ENCODE measurements at places on chromosomes 7 and 10.

DNA sequence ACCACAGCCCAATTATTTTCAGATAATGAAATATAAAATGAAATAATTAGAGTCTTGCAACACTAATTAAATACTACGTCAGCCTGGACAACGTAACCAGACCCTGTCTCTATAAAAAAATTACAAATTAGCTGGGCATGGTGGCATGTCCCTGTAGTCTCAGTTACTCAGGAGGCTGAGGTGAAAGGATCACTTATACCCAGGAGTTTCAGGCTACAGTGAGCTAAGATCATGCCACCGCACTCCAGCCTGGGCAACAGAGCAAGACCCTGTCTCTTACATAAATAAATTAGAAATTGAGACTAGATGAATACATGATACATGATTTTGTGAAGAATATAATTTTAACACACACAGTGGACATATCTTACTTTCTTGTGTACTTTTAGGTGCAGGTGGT, 18.4 kb downstream of the TIAL1 start:
- DNase-seq = no peak

DNA sequence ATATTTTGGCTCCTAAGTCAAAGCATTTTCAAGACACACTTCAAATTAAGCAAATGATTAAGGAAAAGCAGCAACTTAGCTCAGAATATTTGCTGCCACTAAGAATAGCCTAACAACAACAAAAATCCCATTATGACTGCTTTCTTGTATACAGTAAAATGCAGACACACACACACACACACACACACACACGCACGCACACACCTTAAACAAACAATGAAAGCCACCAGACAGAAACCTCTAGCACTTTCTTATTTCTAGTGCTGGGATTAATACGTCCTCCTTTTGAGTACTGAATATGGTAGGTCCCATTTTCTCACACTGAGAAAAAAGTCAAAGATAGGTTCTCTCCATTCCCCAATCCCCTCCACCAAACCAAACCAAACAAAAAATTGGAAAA, 23.4 kb upstream of the FEZF1 start:
- no peak for DNase-seq

DNA sequence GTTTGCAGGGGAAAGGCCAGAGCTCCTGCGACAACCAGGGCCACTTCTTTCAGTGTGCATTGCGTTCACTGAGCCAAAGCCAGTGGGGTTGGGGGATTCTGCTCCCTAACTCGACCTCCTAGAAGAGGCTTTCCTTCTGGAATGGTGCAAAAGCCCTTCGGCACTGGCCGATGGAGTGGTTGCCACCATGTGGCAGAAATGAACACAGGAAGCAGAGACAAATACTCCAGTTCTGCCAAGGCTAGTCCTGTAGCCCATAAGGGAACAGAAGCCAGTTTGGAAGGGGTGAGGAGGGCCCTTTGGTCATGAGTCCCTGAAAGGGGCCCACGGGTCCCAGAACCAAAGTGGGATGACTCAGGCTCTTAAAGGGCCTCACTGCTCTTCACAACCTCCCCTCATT, 29.7 kb upstream of the ACSL5 start:
- DNase-seq = no peak

- DNase-seq = no peak
Measured at GRCh38 chr7:66720561-66720960, 20.0 kb upstream of the RABGEF1 start.

DNA sequence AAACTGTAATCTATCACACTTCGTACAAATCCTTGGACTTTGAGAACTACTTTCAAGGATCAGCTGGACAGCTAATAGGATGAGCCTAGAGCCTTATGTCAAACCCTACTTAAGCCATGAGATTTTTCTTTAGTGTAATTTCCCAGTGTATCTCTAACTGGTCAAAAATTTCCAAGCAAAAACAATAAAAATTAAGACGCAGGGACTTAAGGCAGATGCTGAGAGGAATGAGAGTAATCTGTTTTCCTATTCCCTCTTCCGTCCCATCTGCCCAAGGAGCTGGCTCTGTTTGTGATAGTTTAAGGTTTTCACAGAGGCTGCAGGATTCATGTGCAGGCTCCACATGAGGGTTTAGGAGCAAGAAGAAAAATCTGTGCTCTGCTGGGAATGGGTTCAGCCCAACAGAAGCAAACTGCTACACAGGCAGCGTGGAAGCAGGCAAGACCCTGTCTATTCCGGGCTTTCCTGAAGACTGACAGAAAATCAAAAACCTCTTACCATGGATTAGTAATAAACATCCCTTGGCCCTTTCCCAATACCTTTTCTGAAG, 62.2 kb downstream of the ARMH3 start:
- no peak for DNase-seq

DNA sequence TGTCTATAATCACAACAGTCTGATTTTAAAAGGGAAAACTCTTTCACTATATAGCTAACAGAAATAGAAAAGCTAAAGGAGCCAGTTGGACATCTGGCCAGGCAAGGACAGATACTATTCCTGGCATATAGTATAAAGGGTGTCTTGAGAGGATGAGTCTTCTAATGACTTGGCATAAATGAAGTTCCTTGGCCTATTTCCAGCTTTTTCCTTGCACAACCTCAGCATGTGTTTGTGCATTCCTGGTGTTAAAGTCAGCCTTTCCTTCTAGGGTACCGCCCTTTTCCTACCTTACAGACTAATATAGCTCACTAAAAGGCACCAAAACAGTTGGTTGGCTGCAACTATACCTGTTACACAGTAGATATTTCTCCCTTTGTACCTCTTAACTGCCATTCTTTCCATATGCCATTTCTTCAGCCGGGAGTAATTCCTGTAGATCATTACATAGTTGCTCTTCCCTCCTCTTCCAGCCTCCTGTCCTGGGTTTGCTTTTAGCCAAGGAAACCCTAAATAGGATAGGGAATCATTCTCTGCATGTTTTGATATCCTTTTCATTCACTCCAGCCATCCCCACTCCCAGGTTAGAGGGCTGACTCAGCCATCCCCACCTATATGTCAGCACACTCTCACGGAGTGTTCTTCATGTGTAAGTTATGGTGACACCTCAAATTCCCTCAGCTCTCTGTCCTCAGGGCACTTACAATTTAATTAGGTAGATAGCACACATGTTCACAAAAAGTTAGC, 102.1 kb upstream of the MDFIC start:
- DNase-seq = peak; percentile 93

DNA sequence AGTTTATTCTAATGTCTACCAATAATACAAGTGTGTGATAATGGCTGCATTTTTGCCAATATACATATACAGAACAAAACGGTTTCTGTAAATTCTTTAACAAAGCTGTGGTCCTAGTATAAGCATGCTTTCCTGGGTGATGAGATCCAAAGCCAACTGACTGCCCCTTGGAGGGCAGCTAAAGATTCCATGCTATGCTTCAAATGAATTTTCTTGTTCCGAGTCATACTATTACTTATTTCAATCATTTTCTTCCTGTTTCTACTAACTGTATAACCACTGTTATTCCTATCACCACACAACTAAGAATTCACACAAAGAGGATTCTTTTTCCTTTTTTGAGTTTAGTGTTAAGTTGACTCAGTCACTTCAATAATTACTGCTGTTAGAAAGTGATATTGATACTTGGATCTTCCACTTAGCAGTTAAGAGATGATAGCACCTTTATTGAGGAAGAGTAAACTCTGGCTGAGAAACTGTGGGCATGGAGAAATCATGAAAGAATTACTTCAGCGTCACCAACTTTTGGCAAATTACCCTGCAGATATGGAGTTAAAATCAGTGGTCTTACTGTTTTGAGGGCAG, 197.5 kb downstream of the ARL4A start:
- DNase-seq = peak; percentile 12

GRCh38 chr10:117075064-117075463, 63.0 kb downstream of the VAX1 start:
- DNase-seq = no peak

- DNase-seq = no peak
Measured at GRCh38 chr7:11261470-11261869, 287.8 kb downstream of the PHF14 start.

DNA sequence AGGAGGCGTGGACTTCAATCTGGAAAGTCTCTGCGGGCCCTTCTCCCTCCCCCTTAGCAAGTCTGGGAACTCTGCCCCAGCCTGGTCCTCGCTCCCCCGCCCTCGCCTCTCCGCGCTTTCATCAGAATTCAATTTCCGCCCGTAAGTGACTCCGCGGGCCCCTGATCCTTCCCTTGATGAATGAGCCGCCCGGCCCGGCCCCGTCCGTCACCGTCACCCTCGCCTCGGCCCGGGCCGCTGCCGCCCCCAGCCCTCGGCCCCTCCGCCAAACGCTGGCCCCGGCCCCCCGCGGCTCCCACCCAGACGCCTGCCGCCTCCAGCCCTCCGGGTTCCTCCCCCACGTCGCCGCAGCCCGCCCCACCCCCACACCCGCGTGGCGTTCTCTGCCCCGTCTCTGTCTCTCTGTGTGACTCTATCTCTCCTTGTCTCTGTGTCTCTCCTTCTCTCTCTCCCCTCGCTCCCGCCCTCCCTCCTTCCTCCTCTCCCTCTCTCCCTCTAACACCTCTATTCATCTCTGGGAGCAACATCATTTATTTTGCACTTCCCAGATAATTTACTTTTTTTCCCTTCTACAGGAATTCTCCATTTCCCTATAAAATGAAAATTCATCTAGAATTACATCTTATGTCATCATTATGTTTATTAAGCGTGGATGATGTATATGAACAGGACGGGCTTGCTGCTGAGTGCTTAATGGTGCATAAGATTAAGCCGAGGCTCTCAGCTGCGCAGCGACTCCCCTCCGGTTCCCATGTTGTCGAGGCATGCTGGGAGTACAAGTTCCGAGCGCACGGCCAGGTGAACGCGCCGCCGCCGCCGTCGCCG, 91.2 kb upstream of the PAX2 start:
- no peak for DNase-seq

DNA sequence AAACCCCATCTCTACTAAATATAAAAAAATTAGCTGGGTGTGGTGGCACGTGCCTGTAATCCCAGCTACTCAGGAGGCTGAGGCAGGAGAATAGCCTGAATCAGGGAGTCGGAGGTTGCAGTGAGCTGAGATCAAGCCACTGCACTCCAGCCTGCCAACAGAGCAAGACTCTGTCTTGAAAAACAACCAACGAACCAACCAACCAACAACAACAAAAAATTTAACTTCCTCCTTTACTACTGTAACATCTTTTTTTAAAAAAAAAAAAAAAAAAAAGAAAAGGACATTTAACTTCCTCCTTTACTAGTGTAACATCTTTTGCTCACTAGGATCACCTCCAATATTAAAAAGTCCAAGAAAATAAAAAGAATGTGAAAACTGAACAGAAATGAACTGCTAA, 92.3 kb upstream of the TMEM168 start:
- no peak for DNase-seq

GRCh38 chr10:30645340-30645827, 15.8 kb upstream of the LYZL2 start:
- no peak for DNase-seq

GRCh38 chr10:21944727-21945386, 58.7 kb downstream of the DNAJC1 start:
- DNase-seq = no peak

- no peak for DNase-seq
Measured at GRCh38 chr7:136807598-136807997, 60.9 kb upstream of the CHRM2 start.

- DNase-seq = no peak
Measured at GRCh38 chr7:105985229-105985628, 22.2 kb downstream of the CDHR3 start.

DNA sequence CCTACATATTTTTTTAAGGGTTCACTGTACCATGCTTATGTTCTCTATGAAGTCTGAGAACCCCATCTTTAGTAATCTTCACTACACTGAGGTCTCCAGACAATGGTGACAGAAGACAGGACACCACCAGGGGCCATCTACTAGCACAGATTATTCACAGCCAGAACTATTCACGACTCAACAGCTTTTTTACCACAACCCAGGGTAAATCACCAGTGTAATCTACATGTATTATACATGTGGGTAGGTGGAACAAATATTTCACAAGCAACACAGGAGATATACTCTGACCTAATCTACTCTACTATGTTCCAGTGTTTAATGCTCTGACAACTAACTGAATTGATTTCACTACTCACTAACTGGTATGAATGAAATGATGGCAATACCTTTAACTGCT, 136.1 kb downstream of the ELMO1 start:
- DNase-seq = no peak

DNA sequence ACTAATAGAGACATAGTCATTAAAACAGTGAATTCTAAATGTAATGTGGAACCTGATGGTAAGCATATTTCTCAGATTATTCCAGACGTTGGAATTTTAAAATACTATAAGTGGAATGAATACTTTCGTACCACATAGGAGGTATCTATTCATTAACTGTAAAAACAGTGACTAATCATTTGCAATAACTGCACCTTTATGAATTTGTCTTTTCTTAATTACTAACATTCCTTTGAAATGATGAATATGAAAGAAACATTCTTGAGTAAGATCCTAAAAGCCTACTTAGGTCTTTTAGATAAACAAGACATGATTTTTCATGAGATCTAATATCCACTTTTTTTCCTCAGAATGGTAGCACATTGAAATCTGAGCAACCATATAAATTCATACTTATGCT, 549.0 kb upstream of the LRRN3 start:
- DNase-seq = no peak

DNA sequence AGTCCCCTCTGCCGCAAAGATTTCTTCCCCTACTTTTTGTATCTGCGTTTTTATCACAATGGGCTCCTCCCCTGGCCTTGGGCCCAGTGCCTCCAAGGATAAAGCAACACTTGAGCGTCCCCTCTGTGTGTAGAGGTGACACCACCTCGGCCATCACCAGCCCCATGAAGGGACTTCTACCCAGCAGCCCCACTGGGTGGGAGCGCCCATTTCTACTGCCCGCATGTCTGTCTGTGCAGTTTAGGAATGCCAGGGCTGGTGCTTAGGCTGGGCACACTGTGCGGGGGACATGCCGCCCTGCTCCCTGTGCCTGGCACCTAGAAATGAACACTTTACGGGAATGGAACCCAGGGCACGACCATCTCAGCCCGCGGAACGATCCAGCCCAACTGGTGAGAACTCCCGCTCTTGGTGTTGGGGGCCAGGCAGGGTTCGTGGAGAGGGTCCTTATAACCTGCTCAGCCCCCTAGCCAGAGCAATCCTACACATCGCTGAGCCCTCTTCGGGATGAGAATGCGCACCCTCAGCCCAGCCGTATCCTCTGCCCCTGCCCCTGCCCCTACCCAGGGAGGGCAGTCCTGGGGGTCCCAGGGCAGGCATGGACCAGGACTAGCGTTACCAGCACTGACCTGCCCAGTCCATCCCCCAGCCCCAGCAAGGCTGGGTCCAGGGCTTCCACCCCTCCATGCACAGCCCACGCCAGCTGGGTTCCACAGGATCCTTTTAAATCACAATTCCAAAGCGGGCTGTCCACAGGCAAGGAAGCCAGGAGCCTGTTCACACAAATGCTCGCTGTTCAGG, 12.8 kb downstream of the CRYGN start:
- DNase-seq = no peak

- DNase-seq = no peak
Measured at GRCh38 chr7:149136118-149136517, 10.0 kb upstream of the ZNF425 start.

GRCh38 chr7:50953820-50954219, 171.1 kb upstream of the GRB10 start:
- DNase-seq = peak; percentile 60

GRCh38 chr7:149462101-149462520, 1.2 kb upstream of the ZNF777 start:
- no peak for DNase-seq
